NCI-H774 (cell line): ENCODE measurements at places on chromosomes 13 and 19.

- DNase-seq = no peak
These were observed 136.9 kb upstream of the UBL3 start for GRCh38 chr13:29987340-29987739.

GRCh38 chr19:44857837-44858236 is 11.7 kb downstream of the NECTIN2 start:
- DNase-seq = no peak

- DNase-seq = no peak
These were observed 53.9 kb downstream of the RXFP2 start for GRCh38 chr13:31793246-31793645.

- DNase-seq = no peak
These were observed 474 bp upstream of the FAM174C start for GRCh38 chr19:1274852-1275259.

- no peak for DNase-seq
These were observed 20.6 kb downstream of the BRSK1 start for GRCh38 chr19:55304279-55304978.

DNA sequence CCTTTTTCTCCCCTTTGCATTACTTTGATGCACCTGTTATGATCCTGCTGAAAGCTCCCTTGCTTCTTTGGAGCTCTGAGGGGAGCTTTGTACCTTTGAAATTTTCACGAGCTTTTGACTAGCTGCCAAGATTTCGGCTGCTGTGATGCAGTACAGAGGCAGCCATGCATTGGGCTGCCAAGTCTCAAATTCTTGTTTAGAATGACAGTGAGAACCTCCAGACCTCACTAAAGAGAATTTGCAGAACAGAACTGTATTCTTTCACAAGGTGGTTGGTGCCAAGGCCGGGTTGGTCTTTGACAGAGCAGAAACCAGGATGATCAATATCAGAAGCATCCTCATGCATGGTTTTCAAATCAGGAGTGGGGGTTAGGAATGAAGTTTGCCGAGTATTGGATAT is 414.8 kb downstream of the GPC5 start:
- no peak for DNase-seq

- no peak for DNase-seq
These were observed 102.4 kb upstream of the FRY start for GRCh38 chr13:31929031-31929770.

- DNase-seq = no peak
These were observed 9.8 kb upstream of the MCF2L start for GRCh38 chr13:112959206-112959605.

DNA sequence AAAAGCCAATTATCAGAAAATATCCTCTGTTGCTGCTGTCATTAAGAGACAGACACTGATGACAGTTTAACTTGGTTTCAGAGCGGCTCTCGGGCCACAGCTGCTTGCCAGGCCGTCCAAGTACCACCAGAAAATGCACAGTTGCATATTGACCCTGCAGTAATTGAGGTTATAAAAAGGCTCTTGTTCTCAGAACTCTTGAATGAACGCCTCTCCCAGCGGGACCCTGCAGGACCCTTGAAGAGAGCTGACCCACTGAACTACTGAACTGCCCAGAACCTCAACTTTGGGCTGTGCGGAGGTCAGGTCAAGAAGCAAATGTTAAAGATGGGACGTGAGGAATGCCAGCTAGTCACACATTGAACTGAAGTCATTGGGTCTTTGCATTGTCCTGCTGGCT is 1559.0 kb upstream of the SLC10A2 start:
- no peak for DNase-seq

DNA sequence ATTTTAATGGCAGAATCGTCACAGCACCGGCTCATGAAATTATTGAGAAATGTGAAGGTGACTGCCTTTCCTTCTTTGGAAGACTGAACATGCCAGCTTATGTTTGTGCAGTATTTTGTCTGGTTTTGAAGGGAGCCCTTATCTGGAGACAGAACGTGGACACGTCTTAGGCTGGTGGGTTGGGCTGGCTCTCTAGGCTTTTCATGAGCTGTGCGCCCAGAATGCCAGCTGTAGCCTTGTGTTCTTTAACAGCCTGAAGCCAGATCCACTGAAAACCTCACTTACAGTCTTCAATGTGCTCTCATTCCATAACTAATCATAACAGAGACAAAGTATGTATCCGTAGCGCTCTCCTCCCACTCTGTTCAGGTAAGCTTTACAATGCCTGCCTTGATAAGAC is 184.4 kb upstream of the HTR2A start:
- no peak for DNase-seq

GRCh38 chr19:29212356-29212647 is 649 bp downstream of the UQCRFS1 start:
- DNase-seq = no peak

- DNase-seq = no peak
These were observed 567 bp downstream of the SBK2 start for GRCh38 chr19:55536366-55536765.

- no peak for DNase-seq
These were observed 931.3 kb downstream of the UQCRFS1 start for GRCh38 chr19:28281676-28282075.
